ENCODE measurements at places on chromosomes 2 and 18. TPM values are rescaled to one million over a fixed set of nuclear protein-coding genes. Genes with fewer than 3 reads are reported as not detected.

DNA sequence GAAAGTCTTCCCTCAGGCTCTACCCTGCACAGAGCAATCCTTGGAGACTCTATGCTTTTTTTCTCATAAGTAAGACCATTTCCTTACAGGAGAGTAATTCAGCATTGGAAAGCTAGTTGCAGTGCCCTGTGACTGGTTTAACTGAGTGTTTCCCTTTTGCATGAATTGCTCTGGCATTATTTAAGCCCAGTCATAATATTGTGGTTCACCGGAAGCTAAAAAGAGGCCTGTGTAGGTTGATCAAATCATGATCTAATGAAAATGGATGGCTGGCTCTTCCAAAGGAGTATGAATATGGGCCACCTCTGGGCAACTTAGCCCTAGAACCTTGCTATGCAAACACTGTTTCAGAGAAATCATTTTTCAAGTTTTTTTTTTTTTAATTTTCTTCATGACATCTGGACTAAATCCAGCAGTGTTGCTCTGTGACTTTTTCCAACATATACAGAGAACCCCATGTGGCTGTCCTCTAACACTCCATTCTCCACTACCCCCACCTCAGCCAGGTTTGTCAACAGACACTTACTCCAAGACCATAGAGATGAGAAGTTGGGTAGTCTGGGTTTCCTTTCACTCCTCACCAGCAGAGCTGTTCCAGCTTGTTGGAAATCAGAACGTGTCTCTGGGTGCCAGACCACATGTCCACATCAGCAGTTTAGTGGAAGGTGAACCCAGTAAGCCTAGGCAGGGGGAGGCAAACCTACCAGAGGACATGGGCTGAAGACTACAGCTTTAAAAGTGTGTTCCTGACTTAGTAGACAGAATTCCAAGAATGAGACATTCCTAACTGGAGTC, 175.2 kb upstream of the SLC14A2 start:
- no peaks in the 10 kb centered on the region for H3K36me3 ChIP-seq
- no peaks in the 10 kb centered on the region for H3K27me3 ChIP-seq
- H3K27ac ChIP-seq, result no peak overlapping the region
- H3K4me3 ChIP-seq, result no peak overlapping the region
- DNase-seq, result no peak

GRCh38 chr2:216799873-216800431, 59.9 kb downstream of the TNP1 start:
- H3K4me3 ChIP-seq, result no peak overlapping the region
- no peaks in the 10 kb centered on the region for H3K4me1 ChIP-seq
- H3K27ac ChIP-seq, result no peak overlapping the region
- no peaks in the 10 kb centered on the region for H3K27me3 ChIP-seq
- no peak for DNase-seq

LONRF2 gene
- total RNA-seq, result 0.24 TPM

CTAGE1 gene
- total RNA-seq, result not detected

- DNase-seq, result no peak
- no peak overlapping the region for H3K27ac ChIP-seq
- no peaks in the 10 kb centered on the region for H3K27me3 ChIP-seq
- H3K4me1 ChIP-seq, result peaks cover 2% of the 10 kb centered on the region
- no peak overlapping the region for H3K4me3 ChIP-seq
Observed at GRCh38 chr18:76712511-76713140, 109.7 kb upstream of the ZNF236 start.

GRCh38 chr2:56347881-56348280, 164.1 kb downstream of the CCDC85A start:
- DNase-seq, result no peak
- H3K4me3 ChIP-seq, result no peak overlapping the region
- H3K27ac ChIP-seq, result no peak overlapping the region
- no peaks in the 10 kb centered on the region for H3K36me3 ChIP-seq
- no peaks in the 10 kb centered on the region for H3K27me3 ChIP-seq

RNF25 gene
- 35.6 TPM for total RNA-seq

GRCh38 chr2:45216118-45216517, 206.9 kb upstream of the SIX2 start:
- H3K4me1 ChIP-seq, result peaks cover 15% of the 10 kb centered on the region

- H3K4me1 ChIP-seq, result peaks cover 25% of the 10 kb centered on the region
- DNase-seq, result no peak
- peaks cover 40% of the 10 kb centered on the region for H3K27me3 ChIP-seq
- no peaks in the 10 kb centered on the region for H3K36me3 ChIP-seq
Observed at GRCh38 chr2:26724784-26725520, 32.4 kb downstream of the KCNK3 start.
